ENCODE measurements at places on chromosomes 6 and 20. TPM values are rescaled to one million over a fixed set of nuclear protein-coding genes. Genes with fewer than 3 reads are reported as not detected.

GRCh38 chr20:25324412-25324811 is 66.2 kb downstream of the ABHD12 start:
- H3K4me3 ChIP-seq: no peak overlapping the region
- no peaks in the 10 kb centered on the region for H3K27me3 ChIP-seq
- DNase-seq: no peak
- H3K4me1 ChIP-seq: no peaks in the 10 kb centered on the region
- no peaks in the 10 kb centered on the region for H3K36me3 ChIP-seq

GRCh38 chr20:20752712-20753111 is 40.3 kb upstream of the RALGAPA2 start:
- DNase-seq: no peak
- peak overlapping the region; percentile 65 for H3K27ac ChIP-seq
- no peaks in the 10 kb centered on the region for H3K4me1 ChIP-seq
- no peaks in the 10 kb centered on the region for H3K36me3 ChIP-seq
- no peaks in the 10 kb centered on the region for H3K27me3 ChIP-seq

DNA sequence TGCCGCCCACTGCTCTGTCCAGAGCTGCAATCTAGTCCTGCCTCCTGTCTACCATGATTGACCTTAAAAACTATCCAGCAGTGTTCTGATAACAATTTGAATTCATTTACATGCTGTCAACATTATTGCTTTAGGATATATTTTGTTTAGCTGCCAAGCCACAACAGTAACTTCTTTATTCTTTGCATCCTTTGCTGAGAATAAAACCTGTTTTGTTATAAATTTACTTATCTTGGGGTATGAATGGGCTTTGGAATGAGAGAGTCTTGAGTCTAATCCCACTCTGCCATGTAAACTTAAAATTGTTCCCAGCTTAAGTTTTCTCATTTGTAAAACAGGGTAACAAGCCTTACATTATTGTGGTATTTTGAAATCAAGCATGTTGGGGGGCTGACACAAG is 116.4 kb downstream of the FLRT3 start:
- no peak overlapping the region for H3K27ac ChIP-seq
- no peaks in the 10 kb centered on the region for H3K4me1 ChIP-seq
- H3K4me3 ChIP-seq: no peak overlapping the region
- no peaks in the 10 kb centered on the region for H3K36me3 ChIP-seq
- no peak for DNase-seq

- DNase-seq: peak; percentile 53
- no peak overlapping the region for H3K4me3 ChIP-seq
- H3K27ac ChIP-seq: peak overlapping the region; percentile 11
- H3K4me1 ChIP-seq: no peaks in the 10 kb centered on the region
- H3K27me3 ChIP-seq: no peaks in the 10 kb centered on the region
Observed at GRCh38 chr6:43878823-43879495, 108.9 kb downstream of the VEGFA start.

Gene PI3
- total RNA-seq: not detected

Gene BEND6
- total RNA-seq: 3.8 TPM

Gene JAG1
- total RNA-seq: 91.7 TPM

Gene TOP1
- 31.9 TPM for total RNA-seq

Gene SLC22A23
- total RNA-seq: 27.6 TPM

Measured in uterus (tissue), 4 donors.